MCF 10A (cell line): ENCODE measurements at places on chromosomes 6 and 20. TPM values are rescaled to one million over a fixed set of nuclear protein-coding genes. Genes with fewer than 3 reads are reported as not detected.

- no peak for DNase-seq
These were observed 390.8 kb upstream of the IRAK1BP1 start for GRCh38 chr6:78476561-78476960.

Gene ZNF391
- 6.2 and 8.3 TPM in 2 replicates for total RNA-seq

- no peak for DNase-seq
These were observed 5.1 kb downstream of the HLA-DMB start for GRCh38 chr6:32935551-32936238.

DNA sequence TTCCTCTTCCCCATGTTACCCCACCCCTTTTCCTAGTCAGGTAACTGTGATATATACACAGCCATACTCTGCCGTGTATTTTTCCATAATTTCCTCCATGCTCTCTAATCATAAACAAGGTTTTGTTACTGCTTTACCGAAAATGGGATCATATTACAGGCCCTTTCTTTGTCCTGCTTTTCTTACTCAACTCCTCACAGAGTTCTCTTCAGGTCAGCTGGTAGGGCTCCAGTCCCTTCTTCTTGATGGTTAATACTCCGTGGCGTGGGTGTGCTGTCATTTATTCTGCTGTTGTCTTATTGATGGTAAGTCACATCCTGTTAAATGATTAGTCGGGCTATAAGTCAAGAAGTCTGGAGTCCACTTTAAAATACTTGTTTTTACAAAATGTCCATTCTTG, 24.9 kb upstream of the PI16 start:
- DNase-seq = peak; percentile 61

- no peak for DNase-seq
These were observed 27.2 kb downstream of the DEK start for GRCh38 chr6:18237167-18237566.

DNA sequence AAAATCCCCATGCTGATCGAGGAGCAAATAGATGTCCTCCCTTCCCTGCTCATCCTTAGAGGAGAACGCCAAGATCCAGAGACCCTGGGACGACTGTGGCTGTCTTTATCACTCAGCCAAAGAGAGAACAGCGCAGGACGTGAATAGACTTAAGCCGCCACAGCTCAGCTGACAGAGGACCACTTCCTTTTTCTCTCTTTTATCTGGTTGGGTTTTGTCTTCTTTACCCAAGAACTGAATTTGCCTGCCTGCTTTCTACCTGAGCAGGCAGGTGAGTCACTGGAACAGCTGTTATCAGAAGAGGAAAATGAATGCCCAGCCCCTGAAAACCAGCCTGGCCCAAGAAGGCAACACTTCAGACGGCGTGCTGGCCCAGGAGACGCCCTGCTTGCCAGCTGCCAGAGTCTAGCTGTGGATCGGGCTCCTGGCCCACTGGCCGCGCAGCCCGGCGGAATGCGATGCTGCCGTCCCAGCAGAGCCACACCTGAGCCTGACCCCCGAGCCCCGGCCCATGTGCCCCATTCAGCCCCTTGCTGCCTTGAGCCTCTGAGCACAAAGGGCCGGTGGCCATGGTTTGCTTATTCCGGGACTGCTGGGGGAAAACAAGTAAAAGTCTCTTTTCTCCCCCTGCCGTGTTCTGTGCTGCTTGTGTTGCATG, 82.1 kb downstream of the TCP11 start:
- no peak for DNase-seq

GRCh38 chr20:3763671-3764601, 3.6 kb downstream of the ADISSP start:
- no peak for DNase-seq

- DNase-seq = peak; percentile 54
These were observed 3.1 kb downstream of the LRP11 start for GRCh38 chr6:149860834-149861602.

GRCh38 chr6:142881290-142881689, 63.7 kb downstream of the HIVEP2 start:
- DNase-seq = no peak

- no peak for DNase-seq
These were observed 89.5 kb upstream of the HEY2 start for GRCh38 chr6:125659887-125660286.

Gene SSTR4
- total RNA-seq = not detected in 2 replicates

Gene GNMT
- total RNA-seq = 0.30 TPM in 1 of 2 replicates, not detected in the other

DNA sequence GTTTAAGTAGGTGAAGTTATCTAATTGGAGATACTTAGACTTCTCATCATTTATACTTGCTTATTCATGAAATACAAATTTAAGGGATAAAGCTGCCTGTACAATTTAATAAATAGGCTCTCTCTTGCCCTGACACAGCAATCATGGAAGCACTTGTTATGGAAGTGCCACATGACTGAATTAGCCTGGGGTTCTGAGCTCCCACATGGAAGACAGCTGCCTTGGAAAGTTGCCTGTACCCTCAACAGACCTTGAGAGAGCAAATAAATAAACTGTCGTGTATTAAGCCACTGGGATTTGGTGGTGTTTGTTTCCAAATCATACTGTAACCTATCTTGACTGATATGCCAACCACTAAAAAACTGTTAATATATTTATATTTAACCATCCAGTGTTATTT, 87.0 kb upstream of the RSPO3 start:
- DNase-seq = no peak

Gene TCF19
- 3.6 and 6.5 TPM in 2 replicates for total RNA-seq

Gene CSNK2B
- total RNA-seq = 197 and 209 TPM in 2 replicates

GRCh38 chr20:40443753-40444152, 245.3 kb downstream of the MAFB start:
- DNase-seq = no peak

DNA sequence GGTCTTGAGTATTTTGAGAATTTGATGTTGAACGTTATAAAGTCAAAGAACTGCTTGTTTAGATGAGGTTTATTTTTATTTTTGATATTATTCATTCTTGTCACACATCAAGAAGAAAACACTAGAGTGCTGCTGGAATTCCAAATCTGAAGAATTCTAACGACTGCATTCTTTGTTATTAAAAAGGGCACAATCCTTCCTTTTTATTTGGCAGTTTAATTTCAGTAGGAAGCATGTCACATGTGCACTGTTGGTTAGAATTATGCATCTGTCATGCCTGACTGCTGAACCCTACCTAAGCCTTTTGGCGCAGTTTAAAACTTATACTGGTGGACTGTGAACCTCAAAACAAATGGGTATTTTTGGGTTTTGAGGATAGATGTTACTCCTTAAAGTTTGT, 4.0 kb downstream of the ID4 start:
- no peak for DNase-seq

DNA sequence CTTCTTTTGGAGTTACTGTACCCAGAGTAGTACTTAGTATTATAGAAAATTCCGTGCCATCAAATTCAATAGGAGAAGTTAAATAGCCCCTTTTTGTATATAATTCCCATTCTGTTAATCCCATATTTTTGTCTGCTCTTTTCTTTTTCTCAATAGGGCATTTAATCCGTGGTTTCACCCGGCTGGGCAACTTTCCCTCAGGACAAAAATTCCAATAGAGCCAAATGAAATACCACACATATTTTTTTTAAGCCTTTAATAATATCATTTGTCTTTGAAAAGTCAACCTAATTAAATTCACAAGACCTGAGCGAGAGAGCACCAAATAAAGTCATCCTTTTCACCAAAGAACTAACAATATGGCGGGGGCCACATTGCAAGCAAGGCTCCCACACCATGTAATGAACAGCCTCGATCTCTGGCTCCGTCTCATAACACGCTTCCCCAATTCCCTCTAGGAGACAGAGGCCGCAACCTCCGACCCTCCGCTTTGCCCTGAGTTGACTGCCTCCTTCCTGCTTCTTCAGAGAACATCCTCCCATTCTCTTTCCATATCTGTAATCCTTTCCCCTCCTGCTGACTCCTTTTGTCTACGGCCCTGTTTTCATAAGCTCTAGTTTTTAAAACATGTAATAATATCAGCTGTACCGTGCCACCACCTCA, 13.6 kb downstream of the NHSL1 start:
- no peak for DNase-seq

- DNase-seq = no peak
These were observed 982 bp downstream of the HECA start for GRCh38 chr6:139135578-139136545.

DNA sequence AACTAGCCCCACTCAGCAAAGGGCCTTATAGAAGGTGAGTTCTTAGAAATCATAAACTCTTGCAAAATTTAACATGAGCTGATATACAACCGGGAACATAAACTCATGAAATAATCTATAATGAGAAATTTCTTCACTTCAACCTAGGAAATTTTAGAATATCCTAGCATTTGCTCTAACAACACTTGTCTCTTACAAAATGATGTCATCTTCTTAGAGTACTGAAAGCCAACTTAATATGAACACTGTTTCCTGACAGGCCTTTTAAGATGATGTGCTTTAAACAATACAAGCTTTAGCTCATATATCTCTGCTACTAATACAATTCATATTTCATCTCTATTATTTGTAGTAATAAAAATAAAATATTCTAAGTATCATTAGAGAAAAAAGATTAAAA, 932 bp downstream of the PACRG start:
- no peak for DNase-seq

Gene ERVFRD-1
- not detected in 2 replicates for total RNA-seq

DNA sequence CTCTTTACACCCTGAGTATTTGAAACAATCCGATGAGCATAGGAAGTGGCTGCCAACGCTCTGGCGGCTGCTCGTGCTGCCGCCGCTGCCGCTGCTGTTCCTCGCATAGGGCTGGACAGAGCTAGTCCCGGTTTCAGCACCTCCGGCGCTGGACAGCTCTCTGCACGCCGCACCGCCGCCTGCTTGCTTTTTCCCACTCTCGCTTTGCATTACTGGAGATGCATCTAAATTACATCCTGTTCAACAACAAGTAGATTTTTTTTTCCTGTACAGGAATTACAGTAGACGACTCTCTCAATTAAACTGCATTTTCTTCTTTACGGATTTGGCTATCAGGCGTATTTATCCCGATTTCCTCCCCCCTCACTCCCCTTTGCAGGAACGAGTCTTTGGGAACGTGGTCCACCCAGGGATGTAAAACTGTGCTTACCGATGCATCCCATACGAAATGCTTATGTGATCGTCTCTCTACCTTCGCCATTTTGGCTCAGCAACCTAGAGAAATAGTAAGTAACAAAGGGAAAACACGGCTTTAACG, 563.8 kb downstream of the LMBRD1 start:
- DNase-seq = peak; percentile 62

Gene PGK2
- not detected in 2 replicates for total RNA-seq

DNA sequence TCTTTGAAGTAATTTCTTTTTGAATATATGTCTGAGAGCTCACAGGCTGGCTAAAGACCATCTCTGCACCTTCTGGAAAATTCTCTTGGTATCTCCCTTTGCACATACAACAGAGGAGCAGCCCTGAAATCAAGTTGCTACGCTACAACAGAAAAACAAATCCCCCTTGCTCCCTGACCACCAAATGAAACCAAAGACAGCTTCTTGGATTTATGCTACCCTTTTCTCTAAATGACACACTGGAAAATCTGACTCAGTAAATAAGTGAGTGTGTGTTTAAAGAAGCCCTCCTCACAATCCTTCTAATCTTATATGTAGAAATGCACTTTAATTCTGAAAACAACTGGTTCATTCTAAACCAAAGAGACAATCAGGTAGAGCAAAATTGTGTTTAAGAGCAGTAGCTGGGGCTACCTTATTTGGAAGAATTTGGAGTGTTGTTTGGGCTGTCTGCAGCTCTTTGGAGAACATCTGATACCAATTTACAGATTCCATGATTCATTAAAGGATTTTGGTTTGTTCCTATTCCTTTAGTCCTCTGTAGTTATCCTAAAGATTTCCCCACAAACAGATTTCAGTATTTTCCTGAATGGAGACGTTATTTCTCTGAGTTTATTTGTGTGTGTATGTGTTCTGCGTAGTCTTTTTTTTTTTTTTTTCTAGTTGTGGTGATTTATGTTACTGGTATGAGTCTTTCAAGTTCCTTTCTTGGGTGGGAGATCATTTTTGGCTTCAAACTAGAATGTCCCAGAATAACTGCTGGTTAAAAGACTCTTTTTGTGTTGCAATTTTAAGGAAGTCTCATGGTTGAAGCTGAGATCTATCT, 36.4 kb upstream of the UTRN start:
- no peak for DNase-seq

Gene TFAP2A
- total RNA-seq = 78.2 and 87.4 TPM in 2 replicates

Gene CRYBG1
- total RNA-seq = 36.5 and 45.3 TPM in 2 replicates

Gene KIAA0408
- not detected in 2 replicates for total RNA-seq

GRCh38 chr6:157542414-157543160, 161.6 kb downstream of the ZDHHC14 start:
- no peak for DNase-seq

DNA sequence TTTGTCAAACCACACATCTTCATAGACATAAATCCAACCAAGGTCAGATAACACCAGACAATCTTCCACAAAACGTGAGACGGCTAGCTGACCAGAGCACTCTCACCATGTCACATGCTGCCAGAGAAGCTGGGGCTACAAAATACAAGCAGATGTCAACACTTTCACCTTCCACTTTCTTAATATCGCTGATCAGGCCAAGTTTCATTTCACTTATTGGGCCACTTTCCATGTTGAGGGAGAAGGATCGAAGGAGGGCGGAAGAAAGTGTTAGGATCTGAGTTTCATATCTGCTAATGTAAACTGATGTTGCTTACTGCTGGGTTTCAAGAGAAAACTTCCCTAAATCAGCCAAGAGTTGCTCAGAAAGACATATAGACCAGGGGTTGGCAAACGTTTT, 177.0 kb upstream of the PRDM1 start:
- DNase-seq = no peak

Gene SMIM26
- total RNA-seq = 106 and 127 TPM in 2 replicates

DNA sequence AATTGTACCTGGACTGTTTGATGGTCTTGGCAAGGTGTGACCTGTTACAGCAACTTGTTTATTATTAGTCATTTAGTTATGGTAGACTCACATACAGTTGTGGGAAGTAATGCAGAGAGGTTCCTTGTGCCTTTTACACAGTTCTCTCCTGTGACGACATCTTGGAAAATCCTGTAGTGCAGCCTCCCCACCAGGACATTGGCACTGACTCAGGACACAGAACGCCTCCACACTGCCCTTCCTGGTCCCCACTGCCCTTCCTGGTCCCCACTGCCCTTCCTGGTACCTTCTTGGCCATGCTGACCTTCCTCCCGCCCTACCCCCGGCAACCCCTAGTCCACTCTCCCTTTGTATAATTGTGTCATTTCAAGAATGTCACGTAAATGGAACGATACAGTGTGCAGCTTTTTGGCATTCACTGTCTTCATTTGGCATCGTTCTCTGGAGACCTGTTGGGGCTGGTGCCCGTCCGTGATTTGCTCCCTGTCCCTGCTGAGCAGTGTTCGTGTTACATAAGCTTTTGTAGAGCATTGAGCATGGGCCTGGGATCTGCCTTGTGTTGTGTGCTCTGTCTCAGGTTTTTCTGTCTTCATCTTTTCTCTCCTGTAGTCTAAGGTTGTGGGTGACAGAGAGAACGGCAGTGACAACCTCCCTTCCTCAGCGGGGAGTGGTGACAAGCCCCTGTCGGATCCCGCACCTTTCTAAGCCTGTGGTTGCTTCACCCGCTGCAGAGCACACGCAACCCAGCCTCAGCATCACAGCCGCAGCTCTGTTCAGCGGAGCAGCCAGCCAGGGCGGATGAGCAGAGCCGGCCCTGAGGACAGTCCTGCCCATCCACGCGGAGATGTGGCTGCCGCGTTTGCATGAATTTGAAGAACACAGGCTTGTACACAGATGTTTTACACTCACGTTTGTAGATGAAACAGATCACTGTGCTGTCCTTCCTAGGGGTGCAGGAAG, 5.4 kb upstream of the DNAJC5 start:
- DNase-seq = peak; percentile 67
